Motor neuron (in vitro differentiated cells): ENCODE measurements at places on chromosomes 1 and 21. TPM values are rescaled to one million over a fixed set of nuclear protein-coding genes. Genes with fewer than 3 reads are reported as not detected.

The SLC5A9 gene
- 0.11 and 0.20 TPM in 2 replicates for total RNA-seq

The ANKRD45 gene
- total RNA-seq, result 10.8 and 17.8 TPM in 2 replicates

The CDA gene
- total RNA-seq, result not detected in 2 replicates

The AIM2 gene
- total RNA-seq, result 2.7 and 4.2 TPM in 2 replicates

The NTMT2 gene
- total RNA-seq, result 0.54 TPM in 1 of 2 replicates, not detected in the other

The HSD3B1 gene
- 0.81 TPM in 1 of 2 replicates, not detected in the other for total RNA-seq

The GJA8 gene
- total RNA-seq, result not detected in 2 replicates

The NES gene
- 21.8 and 24.8 TPM in 2 replicates for total RNA-seq

The ARTN gene
- 1.7 and 2.3 TPM in 2 replicates for total RNA-seq

The LCE2A gene
- total RNA-seq, result not detected in 2 replicates

The USP21 gene
- total RNA-seq, result 8.1 and 11.2 TPM in 2 replicates

The WNT4 gene
- total RNA-seq, result 0.41 and 0.70 TPM in 2 replicates

The PHTF1 gene
- total RNA-seq, result 16.0 and 18.6 TPM in 2 replicates

The C1orf94 gene
- total RNA-seq, result 0.24 and 0.30 TPM in 2 replicates

The DMAP1 gene
- 40.2 and 51.9 TPM in 2 replicates for total RNA-seq

The VSIG8 gene
- not detected in 2 replicates for total RNA-seq

The PCP4L1 gene
- total RNA-seq, result 1.1 and 2.1 TPM in 2 replicates

The ADAMTS5 gene
- 0.98 and 1.5 TPM in 2 replicates for total RNA-seq

The TM2D1 gene
- 39.2 and 40.0 TPM in 2 replicates for total RNA-seq

The RORC gene
- 0.25 and 0.27 TPM in 2 replicates for total RNA-seq

The NOC2L gene
- total RNA-seq, result 69.0 and 70.9 TPM in 2 replicates

The DISC1 gene
- 2.8 and 2.9 TPM in 2 replicates for total RNA-seq

The TSHB gene
- not detected in 2 replicates for total RNA-seq

The IL12RB2 gene
- 2.5 and 4.1 TPM in 2 replicates for total RNA-seq

The ZNF683 gene
- total RNA-seq, result not detected in 2 replicates

The KCNE1 gene
- 0.46 and 0.88 TPM in 2 replicates for total RNA-seq

The PLEKHN1 gene
- total RNA-seq, result 0.24 and 1.1 TPM in 2 replicates

The TAL1 gene
- 0.18 and 0.21 TPM in 2 replicates for total RNA-seq

The ASAP3 gene
- total RNA-seq, result 37.3 and 40.6 TPM in 2 replicates

The DAB1 gene
- 29.0 and 32.6 TPM in 2 replicates for total RNA-seq

The SLC25A44 gene
- 19.2 and 19.3 TPM in 2 replicates for total RNA-seq

The HOOK1 gene
- 2.9 TPM in 2 replicates for total RNA-seq

The SWT1 gene
- total RNA-seq, result 13.1 and 14.5 TPM in 2 replicates

The PDC gene
- total RNA-seq, result 0.50 and 1.1 TPM in 2 replicates

The HES3 gene
- total RNA-seq, result not detected in 2 replicates

The PRDM16 gene
- total RNA-seq, result 0.21 and 0.41 TPM in 2 replicates

The ALX3 gene
- total RNA-seq, result not detected in 2 replicates

The EPHX1 gene
- 7.9 and 9.5 TPM in 2 replicates for total RNA-seq

The DHRS3 gene
- total RNA-seq, result 41.2 and 44.9 TPM in 2 replicates

The MASP2 gene
- total RNA-seq, result 3.3 and 5.6 TPM in 2 replicates

The RIPPLY3 gene
- 0.34 and 0.43 TPM in 2 replicates for total RNA-seq

The CLCA1 gene
- total RNA-seq, result not detected in 2 replicates

The INSRR gene
- 0.13 and 0.14 TPM in 2 replicates for total RNA-seq

The ELF3 gene
- total RNA-seq, result 6.1 and 18.0 TPM in 2 replicates
